ENCODE measurements at places on chromosomes 3 and 15.

DNA sequence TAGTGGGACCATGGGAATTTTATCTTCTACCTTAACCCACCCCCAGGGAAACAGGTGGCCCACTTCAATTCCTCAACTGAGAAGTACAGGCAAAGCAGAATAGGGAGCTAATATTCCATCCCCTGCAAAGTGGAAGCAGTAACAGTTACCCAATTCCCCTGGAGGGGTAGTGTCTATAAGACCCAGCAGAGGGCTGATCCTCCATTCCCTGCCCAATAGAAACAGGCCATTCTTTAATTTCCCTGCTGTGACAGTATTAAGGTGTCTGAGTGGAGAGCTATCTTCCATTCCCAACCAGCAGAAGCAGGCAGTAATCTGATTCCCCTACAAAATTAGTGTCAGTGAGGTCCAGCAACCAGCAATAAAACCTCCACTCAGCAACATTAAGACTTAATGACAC is 219.8 kb downstream of the ULK4 start:
- DNase-seq = no peak

GRCh38 chr3:5126586-5126985 is 4.5 kb downstream of the ARL8B start:
- no peak for DNase-seq

DNA sequence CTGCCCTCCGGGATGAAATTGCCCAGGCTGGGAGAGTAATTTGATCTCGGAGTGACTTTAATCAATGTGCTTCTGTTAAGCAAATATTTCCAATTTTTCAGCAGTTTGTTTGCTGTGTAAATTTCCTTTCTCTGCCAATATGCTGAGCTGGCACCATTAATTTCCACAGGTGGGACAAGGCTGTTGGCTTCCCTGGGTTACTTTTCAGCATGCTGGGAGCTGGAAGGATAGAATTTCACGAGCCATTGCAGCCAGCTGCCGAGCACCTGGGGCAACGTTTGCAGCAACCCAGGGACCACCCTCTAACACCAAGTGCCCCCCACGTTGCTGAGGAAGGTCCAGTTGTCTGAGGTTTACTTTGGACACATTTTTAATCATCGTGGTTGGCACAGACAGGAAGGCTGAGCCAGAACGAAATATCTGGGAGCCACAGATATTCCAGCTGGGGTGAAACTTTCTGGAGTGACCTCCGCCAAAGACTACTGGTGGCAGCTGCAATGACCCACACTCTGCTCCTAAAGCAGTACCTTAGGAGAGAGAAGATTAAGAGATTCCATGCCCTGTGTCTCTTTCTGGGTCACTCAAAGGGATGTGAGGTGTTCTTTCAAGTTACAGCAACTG is 293.3 kb upstream of the RGMA start:
- DNase-seq = no peak

DNA sequence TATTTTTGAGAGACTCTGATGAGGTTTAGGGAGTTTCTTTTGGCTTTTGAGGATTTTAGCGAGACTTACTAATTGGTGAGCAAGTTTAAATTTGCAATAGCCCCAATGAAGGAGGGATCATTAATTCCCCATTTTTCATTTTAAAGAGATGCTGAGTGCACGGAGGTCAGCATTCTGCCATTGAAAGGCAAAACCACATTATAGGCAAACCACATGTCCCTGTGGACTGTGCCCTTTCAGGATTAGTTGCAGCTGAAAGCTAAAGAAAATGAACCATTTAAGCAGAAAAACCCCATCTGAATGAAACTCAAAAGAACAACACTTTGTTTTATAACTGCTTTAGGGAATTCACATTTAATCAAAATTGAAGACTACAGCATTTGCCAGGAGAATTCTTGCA is 246.5 kb downstream of the PDZRN3 start:
- no peak for DNase-seq

GRCh38 chr3:49460188-49460890 is 9.7 kb upstream of the DAG1 start:
- no peak for DNase-seq
